ENCODE measurements at places on chromosomes 13 and 19. TPM values are rescaled to one million over a fixed set of nuclear protein-coding genes. Genes with fewer than 3 reads are reported as not detected.

Gene NUFIP1
- total RNA-seq, result 3.0 TPM

Gene OR7A5
- not detected for total RNA-seq

Gene FUT6
- not detected for total RNA-seq

Gene ZNF98
- not detected for total RNA-seq

Gene KIR2DL3
- total RNA-seq, result not detected

Gene LILRB4
- not detected for total RNA-seq

Gene PLK5
- not detected for total RNA-seq

Gene ERVV-1
- not detected for total RNA-seq

Gene ARRDC5
- not detected for total RNA-seq

Gene MAB21L1
- total RNA-seq, result 0.10 TPM

Gene PARP4
- 68.6 TPM for total RNA-seq

Gene AMER2
- not detected for total RNA-seq

Gene TUBA3C
- not detected for total RNA-seq

Gene COX7A1
- 9.5 TPM for total RNA-seq

Gene KLK6
- not detected for total RNA-seq

Gene NXNL1
- total RNA-seq, result not detected

Gene GFY
- total RNA-seq, result not detected

Gene IL4I1
- total RNA-seq, result 2.6 TPM

Gene KANK3
- 31.8 TPM for total RNA-seq

Gene LENG9
- 5.6 TPM for total RNA-seq

Gene CALR
- 2,158 TPM for total RNA-seq

Gene TJP3
- total RNA-seq, result not detected

Gene CDC42EP5
- 109 TPM for total RNA-seq

Measured in vein endothelial cell (primary cell).